ENCODE measurements at places on chromosomes 2 and 18.

DNA sequence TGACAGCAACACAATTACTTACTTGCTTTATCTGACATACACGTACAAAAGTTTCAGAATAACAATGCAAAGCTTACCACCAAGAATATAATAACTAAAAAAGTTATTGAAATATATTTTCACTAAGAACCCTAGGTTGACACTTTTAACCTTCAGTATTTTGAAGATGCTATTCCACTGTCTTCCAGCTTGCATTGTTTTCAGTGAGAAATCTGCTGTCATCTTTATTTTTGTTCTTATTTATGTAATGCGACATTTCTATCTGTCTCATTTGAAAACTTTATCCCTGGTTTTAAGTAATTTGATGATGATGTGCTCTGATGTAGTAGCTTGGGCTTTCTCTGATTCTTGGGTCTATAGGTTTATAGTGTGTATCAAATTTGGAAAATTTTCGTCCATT, 165.0 kb upstream of the SMIM21 start:
- DNase-seq = no peak

DNA sequence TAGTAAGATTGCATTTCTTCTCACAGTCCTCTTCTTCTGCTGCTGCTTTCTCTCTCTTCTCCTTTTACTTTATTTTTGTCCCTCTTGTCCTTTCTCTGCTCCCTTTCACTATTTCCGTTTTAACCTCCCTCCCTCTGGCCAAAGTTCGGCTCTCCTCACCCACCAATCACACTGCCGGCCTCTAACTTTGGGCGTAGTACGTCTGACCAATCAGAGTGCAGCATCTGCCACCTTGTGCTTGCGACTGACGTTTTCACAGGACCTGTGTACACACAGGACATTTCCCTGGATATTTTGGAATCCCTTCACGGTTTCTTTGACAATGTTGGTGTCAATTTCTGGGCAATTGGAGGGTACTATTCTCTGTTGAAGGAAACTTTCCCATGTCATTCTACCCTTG, 22.6 kb upstream of the ICOS start:
- no peak for DNase-seq

DNA sequence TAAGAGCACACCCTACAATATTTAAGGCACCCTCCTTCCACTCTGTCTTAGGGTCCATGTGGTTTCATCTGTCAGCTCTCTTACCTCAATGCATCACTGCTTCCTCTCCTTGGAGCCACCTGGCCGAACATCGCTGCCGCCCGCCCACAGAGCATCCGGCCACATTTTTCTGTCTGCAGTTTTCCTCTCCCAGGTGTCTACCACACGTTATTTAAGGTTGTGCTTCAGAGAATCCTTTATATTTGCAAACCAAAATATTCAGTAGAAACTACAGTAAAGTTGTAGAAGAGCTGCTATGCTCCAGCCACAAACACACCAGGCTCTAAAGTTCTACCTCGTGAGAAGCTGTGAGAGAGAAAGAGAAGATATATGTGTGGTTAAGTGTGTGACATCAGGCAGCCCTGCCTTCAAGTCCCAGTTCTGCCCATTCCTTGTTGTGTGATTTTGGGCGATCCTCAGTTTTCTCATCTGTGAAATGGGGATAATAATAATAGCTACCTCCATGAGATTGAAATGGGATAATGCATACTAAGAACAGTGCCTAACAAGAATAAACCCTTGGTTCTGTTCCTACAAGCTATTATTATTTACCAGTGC, 4.9 kb upstream of the STK17B start:
- DNase-seq = no peak

DNA sequence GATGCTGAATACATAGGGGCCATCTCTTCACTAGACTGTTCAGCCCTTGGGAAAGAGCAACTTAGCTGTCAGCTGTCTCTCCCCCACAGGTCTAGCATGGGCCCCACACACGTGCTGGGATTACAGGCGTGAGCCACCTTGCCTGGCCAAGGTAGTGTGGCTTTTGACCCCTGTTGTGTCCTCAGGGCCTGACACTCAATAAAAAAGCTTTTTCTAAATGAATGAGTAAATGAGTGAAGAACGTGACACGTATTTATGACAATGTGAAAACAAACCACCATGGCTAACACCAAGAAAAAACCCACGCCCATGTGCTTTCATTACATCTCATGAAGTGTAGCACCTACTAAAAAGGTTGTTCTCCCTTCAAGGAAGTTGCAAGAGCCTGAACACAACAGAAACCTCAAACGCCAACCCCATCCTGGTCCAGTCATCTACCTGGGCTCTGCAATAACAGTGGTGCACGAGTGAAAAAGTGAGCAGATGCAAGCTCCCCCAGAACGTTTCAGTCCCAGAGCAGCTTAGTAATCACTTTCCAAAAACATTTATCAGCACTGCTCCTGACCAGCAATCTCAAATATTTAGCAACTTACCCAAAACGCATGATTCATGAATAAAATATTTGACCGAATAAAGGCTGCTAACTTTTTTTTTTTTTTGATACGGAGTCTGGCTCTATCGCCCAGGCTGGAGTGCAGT, 3.4 kb downstream of the WDFY1 start:
- no peak for DNase-seq

GRCh38 chr18:33706391-33706790, 128.4 kb downstream of the ASXL3 start:
- DNase-seq = no peak

DNA sequence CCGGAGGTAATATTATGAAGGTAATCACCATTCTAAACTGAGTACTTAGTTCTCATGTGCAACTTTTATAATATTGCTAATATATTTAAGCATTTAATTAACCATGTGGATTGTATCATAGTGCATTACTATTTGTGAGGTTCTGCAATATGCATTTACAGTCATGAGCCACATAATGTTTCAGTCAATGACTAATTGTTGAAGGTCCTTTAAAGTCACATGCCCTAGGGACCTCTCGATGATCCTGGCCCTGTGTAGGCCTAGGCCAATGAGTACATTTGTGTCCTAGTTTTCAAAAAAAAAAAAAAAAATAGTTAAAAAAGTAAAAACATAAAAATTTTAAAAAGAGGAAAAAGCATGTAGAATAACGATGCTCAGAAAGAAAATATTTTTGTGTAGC, 298.0 kb downstream of the DSEL start:
- DNase-seq = no peak

GRCh38 chr2:24088821-24089359, 4.3 kb upstream of the TP53I3 start:
- no peak for DNase-seq

DNA sequence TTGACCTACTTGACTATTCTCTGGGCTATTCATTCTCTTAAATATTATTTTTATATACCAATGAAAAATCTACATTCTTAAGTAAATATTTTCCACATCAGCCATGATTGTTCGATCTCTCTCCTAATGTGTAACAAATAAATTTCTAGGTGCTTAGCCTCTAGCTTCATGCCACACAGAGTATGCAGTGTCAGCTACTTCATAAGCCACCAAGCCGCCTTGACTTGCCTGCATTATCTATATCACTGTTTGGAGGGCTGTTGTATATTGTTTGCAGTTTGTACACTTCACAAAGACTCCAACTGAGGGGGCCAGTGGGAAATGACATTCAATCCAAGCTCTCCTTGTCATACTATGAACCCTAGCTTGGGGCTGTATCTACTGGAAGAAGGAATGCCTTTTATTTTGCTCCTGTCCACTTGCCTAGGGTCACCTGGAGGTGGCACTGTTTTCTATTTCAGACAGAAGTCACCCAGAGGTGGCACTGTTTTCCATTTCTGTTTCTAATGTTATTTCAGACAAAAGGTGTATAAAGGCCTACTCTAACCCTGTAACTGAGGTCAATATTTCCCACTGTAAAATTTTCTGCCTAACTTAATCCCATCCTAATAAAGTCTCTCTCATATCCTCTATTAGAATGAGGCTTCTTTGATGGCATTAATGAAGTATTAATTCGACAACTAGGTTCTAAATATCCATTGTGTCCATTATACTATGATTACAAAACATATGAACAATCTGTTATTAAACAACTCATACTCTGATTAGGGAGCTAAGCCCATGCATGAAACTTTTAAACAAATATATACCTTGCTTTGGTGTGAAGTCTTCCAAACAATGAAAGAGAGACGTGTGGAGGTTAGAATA, 36.4 kb downstream of the COL5A2 start:
- DNase-seq = peak; percentile 76

GRCh38 chr18:61079714-61080113, 253.5 kb upstream of the CDH20 start:
- DNase-seq = no peak

GRCh38 chr2:109457366-109457765, 156.4 kb downstream of the SEPTIN10 start:
- DNase-seq = no peak

GRCh38 chr2:64213532-64214275, 69.5 kb upstream of the PELI1 start:
- no peak for DNase-seq

GRCh38 chr2:183522489-183523266, 398.4 kb downstream of the NUP35 start:
- no peak for DNase-seq

GRCh38 chr2:218129458-218130135, 3.8 kb downstream of the CXCR2 start:
- DNase-seq = no peak

DNA sequence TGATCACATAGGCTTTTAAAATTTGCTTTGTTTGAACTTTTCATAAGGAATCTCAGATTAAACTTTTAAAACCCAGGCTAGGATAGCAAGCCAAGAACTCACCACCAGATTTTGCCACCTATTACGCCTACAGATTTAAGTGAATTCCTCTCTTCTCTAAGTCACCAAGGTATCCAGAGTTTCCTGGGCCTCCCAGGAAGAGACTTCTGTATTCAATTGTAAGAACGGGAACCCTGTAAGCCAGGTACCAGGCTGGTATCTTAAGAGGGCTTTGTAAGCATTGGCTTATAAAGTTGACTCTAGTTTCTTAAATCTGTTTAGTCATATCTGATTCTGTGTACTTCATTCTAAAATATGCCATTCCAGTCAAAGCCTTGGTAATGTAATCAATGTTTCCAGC, 285.1 kb downstream of the MBD5 start:
- DNase-seq = no peak
